ENCODE measurements at places on chromosomes 2 and 18.
A peak's percentile ranks its signal among the peaks of the same experiment; 100 is the strongest.

- no peak for DNase-seq
Measured at GRCh38 chr2:40746191-40746590, 294.3 kb upstream of the SLC8A1 start.

GRCh38 chr18:11862468-11863137, 11.4 kb downstream of the CHMP1B start:
- no peak for DNase-seq

- DNase-seq, result no peak
Measured at GRCh38 chr18:41499345-41499744, 455.7 kb upstream of the PIK3C3 start.

DNA sequence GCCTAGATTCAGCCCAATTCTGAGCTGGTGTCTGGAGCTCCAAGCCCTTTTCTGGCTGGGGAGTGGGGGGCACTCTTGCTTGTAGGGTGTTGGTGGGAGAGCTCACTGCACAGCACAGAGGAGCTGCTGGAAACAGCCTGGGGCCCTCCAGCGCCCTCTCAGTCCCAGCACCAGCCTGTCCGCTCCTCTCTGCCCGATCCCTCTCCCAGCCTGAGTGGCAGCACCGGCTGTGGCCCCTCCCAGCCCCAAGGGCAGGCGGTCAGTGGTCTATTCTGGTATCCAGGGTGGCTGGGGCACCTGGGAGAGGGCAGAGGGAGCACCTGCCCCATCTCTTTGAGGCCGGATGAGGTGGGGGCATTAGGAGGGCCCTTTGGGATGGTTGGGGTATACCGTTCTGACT, 13.2 kb upstream of the DES start:
- DNase-seq, result no peak

DNA sequence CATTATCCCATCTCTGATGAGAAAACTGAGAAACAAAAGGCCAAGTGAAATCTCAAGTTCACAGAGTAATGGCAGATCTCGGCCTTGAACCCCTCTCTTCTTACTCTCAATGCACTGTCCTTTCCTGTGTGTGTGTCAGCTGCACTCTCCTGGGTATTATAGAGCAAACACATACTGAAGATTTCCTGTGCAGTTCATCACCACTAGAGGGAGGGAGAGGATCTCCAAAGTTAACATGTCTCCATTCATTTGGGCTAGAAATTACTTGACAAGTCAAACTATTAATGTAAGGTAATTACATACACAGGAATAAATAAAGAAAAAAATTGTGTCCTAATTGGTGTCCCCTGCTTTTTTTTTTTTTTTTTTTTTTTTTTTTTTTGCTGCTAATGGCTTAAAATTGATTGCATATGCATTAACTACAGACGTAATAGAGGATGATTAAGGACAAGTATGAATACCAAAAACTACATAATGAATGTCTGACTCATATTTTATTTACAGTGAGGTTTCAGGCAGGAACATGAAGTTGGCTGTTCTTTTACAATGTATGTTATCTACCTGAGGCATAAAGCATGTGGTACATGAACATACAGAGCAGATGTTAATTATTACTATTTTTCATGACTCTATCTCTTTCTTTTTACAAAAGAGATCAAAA, 269.2 kb downstream of the NYAP2 start:
- peak; percentile 44 for DNase-seq

- DNase-seq, result no peak
Measured at GRCh38 chr18:60007661-60008060, 107.9 kb downstream of the PMAIP1 start.

DNA sequence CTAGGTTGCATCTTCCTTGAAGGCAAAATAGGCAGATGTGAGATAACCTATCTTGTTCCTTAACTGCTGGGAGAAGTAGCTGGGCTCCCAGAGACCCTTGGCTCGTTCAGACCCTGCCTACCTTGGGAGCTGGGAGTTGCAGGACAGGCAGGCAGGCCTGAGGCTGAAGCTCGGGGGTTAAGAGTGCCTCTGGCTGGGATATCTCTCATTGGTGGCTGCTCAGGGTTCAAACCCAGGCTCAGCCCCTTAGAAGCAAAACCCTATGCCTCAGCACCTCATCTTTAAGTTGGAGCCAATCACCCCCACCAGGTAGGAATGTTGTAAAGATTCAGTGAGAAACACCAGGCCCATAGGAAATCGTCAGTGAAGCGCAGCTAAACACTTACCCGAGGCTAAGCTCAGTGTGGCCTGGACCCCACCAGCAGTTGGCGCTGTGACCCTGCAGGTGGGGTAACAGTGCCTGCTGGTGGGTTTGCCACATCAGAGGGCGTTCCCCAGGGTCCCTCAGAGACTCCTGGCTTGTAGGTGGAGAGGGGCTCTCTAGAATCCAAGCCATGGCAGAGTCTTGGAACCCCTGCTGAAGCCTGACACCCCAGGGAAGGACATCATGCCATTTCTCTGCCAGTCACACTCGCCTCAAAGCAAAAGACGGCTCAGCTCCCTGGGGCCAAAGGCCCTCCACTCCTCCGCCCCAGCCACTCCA, 54.6 kb upstream of the GPR17 start:
- DNase-seq, result no peak

Data from forelimb muscle (tissue), 1 donor.